C1 segment of cervical spinal cord (tissue), 14 donors: ENCODE measurements at places on chromosomes 2 and 18.

DNA sequence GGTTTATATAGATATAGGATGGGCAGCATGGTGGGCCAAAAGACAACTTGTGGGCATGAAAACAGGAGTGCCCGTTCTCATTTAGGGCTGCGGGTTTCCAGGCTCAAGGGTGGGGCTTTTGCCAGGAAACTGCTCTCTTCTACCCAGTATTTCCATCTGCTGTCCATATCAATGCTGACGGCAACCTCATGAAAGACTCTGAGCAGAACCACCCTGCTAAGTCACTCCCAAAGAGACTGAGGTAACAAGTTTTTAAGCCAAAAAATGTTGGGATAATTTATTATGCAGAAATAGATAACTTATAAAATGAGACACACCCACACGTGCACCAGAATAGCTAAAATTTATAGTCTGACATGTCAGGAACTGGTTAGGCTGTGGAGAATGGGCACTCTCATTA lies 36.1 kb upstream of the MPPE1 start:
- no peak for DNase-seq

GRCh38 chr2:75410702-75411101 lies 150.0 kb downstream of the EVA1A start:
- no peak for DNase-seq

DNA sequence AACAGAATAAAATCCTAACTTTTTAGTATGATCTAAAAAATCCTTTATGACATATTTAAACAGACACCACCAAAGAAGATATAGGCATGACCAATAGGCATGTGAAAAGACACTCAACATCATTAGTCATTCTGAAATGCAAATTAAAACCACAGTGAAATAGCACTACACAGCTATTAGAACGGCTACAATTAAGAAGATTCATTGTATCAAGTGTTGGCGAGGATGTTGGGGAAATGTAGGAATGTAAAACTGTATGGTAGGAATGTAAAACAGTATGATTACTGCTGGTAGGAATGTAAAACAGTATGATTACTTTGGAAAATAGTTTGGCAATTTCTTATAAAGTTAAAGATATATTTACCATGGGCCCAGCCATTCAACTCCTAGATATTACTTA lies 253.3 kb upstream of the TCF4 start:
- DNase-seq, result no peak

DNA sequence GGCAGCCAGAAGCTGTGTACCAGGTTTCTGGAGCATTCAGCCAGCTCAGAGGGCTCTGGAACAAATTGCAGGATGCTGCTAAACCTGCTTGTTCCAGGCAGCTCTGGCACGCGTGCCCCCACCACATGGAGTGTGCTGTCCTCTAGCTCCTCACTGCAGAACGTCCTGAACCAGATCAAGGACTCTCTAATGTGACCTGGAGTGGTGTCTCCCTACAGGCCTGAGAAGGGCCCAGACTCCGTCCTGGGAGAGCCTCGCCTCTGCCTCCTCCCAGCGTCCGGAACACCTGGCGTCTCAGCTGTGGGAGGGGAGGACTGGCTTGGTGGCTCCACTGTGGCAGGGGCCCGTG lies 115.6 kb upstream of the GPC1 start:
- DNase-seq, result no peak

DNA sequence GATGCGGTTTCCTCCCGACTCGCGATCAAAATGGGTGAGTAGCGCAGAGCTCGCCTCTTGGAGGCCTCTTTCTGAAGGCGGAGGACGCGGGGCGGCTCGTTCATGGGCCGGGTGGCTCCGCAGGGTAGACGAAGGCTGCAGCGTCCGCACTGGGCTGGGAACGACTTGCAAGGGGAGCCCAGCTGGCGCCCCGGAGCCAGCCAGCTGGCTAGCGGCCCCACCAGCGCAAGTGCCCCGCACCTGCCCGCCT lies 328 bp upstream of the PASK start:
- no peak for DNase-seq

DNA sequence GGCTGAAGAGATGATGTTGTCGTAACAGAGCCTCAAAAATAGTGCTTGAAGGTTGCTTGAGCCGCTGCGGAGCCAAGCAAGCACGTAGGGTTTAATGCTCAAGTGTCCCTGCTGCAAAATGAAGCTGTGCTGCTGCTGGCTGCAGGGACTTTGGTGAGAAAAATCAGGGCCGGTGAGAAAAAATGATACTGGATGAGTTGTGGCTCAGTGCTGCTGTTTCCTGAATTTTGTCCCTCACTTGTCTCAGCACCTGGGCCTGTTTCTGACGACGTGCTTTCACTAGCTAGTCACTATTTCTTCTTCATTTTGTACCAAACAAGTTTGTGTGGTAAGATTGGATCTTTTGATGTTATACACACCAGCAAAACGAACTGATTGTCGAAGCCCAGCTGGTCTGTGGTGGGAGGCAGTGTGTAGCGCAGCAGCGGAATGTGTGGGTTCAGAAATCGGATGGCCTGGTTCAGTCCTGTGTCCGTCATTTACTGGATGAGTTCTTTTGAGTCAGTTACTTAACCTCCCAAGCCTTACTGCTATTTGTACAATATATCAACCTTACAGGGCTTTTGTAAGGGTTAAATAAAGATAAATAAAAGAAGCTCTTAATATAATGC lies 172.8 kb upstream of the FOSL2 start:
- no peak for DNase-seq

DNA sequence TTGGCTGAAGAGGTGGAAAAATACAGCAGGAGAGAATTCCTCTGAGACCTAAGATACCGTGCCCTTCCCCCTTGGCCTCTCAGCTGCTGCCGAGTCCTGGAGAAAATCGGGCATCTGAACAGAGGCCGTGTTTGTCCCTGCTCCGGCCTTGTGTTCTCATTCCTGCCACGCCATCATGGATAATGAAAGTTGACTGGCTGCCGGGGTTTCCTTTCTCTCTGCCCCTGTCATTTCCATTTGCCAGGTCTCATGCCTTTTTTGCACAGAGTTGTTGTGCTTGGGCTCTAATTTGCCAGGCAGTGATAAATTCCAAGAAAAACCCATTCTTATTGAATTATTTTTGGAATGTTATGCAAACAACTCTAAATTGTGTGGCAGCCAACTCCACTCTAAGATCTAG lies 496.9 kb upstream of the TNP1 start:
- peak; percentile 43 for DNase-seq

- DNase-seq, result no peak
Observed at GRCh38 chr18:48848641-48849143, 102.1 kb downstream of the SMAD7 start.

DNA sequence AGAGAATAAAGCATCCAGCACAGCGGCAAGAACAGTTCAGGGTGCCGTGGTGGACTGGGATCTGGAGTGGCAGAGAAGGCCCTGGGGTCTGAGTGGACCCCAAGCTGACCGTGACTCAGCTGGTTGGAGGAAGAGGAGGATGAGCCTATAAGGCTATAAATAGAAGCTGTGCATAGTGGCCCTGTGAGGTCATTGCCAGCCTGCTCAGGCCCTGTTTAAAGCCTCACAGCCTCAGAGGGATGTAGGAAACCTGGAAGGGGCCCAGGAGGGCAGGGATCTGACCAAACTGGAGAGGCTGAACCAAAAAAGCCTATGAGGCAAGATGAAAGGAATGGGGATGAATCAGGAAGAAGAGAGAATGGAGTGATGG lies 11.3 kb upstream of the DES start:
- DNase-seq, result no peak

- no peak for DNase-seq
Observed at GRCh38 chr2:201242571-201243277, 17.6 kb upstream of the CASP8 start.

GRCh38 chr2:31411771-31412170 lies 2.8 kb downstream of the XDH start:
- no peak for DNase-seq

- DNase-seq, result no peak
Observed at GRCh38 chr2:42139101-42139500, 30.1 kb upstream of the EML4 start.

DNA sequence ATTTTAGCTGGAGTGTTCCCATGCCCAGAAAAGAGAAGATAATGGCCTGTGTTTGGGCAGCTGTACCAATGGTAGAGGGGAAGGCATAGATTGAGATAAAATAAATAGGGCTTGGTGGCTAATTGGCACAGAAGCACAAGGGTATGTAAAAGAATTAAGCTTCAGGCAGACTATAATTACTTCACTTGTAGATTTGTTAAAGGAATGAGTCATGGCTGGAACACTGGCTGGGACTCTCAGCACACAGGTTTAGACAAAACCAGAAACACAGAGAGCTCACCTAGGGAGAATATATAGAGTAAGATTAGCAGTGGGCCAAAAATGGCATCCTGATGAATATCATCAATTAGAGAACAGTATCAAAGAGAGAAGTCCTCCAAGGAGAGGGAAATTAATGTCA lies 198.3 kb upstream of the FIGN start:
- DNase-seq, result no peak

GRCh38 chr2:65164426-65164891 lies 34.6 kb upstream of the RAB1A start:
- DNase-seq, result no peak

- no peak for DNase-seq
Observed at GRCh38 chr2:205056151-205056561, 510.9 kb downstream of the PARD3B start.

DNA sequence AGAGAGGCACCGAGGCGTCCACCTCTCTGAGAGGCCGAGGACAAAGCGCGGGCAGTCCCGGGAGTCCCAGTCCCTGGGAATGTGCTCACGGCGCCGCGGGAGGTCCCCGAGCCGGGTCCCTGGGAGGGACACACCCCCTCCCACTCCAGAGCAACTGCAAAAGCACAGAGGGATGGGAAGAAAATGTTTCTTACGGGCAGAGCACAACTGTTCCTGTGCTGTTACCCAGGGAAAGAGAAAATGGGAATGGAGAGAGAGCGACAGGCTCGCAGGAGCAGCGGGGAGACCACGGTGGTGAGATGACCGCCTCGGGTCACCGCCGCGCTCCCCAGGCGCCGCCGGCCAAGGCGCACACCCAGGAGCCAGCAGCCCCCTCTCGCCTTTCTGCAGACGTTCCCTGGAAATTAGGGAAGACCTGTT lies 1.2 kb upstream of the BCL11A start:
- no peak for DNase-seq

- no peak for DNase-seq
Observed at GRCh38 chr18:36608107-36608506, 220.7 kb downstream of the TPGS2 start.

DNA sequence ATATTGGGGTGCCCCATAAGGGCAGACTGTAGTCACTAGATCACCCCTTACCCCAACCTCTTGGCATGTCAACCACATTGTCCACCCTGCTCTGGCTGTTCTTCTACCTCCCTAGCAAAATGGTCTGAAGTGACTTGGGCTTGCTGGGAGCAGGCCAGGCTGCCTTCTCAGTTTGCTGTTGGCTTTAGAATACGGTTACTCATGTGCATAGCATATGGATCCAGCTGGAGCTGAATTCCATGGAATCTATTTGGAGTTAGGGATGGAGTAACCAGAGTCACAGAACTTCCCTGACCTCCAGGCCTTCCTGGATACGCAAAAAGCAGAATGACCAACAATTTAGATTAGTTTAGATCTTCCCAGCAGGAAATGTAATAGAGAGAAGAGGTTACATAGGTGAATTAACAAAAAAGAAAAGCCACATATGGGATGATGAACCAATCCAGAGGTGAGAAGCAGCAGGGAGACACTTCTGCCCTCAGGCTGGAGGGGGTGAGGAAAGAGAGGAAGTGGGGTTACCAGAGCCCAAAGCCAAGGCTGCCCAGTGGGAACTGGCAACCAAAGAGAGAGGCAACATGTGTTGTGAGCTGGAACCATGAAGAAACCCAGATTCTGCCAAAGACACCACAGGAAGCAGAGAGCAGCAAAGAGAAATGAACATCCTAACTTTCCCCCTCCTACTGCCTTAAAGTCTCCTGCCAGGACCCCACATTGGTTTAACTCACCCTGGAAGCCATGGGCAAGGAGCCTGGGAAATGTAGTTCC lies 26.1 kb downstream of the PKDCC start:
- DNase-seq, result no peak
